ENCODE measurements at places on chromosomes 12 and 14.
A peak's percentile ranks its signal among the peaks of the same experiment; 100 is the strongest.

GRCh38 chr12:65673732-65674131, 150.6 kb upstream of the HMGA2 start:
- peak; percentile 59 for DNase-seq

GRCh38 chr14:34355584-34356263, 106.3 kb downstream of the SPTSSA start:
- DNase-seq: peak; percentile 96

DNA sequence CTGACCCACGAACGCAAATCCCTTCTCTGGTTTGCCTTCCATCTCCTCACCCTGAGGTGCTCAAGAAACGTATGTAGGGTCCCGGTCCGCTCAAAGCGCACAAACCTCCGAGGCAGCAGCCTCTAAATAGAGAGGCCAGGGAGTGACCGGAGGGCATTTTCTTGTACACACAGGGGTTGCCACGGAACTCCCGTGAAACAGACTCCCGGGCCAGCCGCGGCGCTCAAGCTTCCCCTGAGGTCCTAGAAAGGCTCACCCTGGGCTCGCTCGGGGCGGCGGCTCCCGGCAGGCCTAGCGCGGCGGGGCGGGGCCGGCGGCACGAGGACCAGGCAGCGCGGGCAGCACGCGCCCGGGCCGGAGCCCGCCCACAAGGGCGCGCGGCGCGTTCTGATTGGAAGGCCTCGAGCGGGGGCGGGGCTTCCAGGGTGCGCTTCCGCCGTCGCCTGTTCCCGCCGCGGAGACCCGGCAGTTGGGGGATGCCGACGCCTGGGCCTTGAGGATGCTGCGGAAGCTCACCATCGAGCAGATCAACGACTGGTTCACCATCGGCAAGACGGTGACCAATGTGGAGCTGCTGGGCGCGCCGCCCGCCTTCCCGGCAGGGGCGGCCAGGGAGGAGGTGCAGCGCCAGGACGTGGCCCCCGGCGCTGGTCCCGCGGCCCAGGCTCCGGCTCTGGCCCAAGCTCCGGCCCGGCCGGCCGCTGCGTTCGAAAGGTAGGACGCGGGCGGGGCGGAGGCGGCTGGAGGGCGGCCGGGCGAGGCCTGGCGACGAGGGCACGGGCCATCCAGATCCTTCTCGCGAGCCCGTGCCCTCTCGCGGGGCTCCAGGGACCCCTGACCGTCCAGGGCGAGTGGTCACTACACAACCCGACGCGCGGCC, at the start of gene TDRD9:
Gene TDRD9 (plus strand): TSS at position 446 of the 880 bp plus-strand sequence. CDS start 54 bp downstream, at position 500.
- DNase-seq: no peak

DNA sequence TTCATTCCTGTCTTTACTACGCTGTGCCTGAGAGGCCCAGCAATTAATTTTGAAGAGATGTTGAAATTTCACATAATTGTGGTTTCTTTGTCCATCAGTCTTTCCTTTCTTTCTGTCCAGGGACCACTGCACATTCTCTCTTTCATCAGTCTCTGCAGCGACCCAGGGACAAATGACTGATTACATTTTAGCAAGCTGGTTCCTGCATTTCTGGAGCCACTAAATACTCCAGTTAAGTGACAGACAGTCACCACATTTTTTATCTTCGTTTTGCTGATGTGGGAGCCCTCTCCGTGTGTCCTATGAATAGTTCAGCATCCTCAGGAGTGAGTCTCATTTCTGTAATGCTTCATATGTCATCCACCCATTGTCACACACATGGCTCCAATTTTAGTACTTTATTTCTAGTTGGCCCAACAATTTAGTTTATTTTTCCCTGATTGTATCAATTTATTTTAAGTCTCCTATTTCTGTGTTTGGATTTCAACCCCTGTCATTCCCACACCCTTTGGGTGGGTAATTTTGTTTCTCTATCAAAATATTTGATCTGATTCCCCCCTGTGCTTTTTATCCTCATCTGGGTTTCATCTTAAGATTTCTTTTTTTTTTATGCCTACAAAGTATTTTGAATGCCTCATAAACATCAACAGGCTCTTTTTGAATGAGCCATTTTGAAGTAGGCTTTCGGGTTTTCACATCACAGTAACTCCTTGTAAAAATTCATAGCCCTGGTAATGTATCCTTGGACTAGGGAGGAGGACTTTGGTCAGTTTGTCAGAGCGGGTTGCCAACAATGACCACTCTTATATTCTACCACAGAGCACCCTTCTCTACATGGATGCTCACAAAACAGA, 1196.5 kb downstream of the GALC start:
- peak; percentile 38 for DNase-seq

DNA sequence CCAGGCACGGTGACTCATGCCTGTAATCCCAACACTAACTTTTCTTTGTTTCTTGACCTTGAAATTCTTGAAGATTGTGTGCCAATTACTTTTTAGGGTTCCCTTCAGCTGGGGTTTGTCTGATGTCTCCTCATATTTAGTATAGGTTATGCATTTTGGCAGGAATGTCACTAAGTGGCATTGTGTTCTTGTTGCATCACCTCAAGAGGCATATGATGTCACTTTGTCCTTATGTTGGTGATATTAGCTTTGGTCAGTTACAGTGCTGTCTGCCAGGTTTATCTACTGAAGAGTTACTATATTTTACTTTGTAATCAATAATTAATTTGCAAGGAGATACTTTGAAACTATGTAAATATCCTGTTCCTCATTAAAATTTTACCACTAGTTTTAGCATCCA, 61.0 kb upstream of the BTG1 start:
- DNase-seq: peak; percentile 6

- peak; percentile 36 for DNase-seq
These were observed 17.8 kb downstream of the POMT2 start for GRCh38 chr14:77302926-77303325.

GRCh38 chr12:94079566-94080340, 68.6 kb upstream of the PLXNC1 start:
- no peak for DNase-seq

GRCh38 chr12:49471557-49471956, 67.3 kb upstream of the KCNH3 start:
- DNase-seq: no peak

- DNase-seq: no peak
These were observed 40.8 kb upstream of the SPTLC2 start for GRCh38 chr14:77657280-77657679.

GRCh38 chr14:102733326-102733725, 43.9 kb upstream of the TRAF3 start:
- DNase-seq: no peak

DNA sequence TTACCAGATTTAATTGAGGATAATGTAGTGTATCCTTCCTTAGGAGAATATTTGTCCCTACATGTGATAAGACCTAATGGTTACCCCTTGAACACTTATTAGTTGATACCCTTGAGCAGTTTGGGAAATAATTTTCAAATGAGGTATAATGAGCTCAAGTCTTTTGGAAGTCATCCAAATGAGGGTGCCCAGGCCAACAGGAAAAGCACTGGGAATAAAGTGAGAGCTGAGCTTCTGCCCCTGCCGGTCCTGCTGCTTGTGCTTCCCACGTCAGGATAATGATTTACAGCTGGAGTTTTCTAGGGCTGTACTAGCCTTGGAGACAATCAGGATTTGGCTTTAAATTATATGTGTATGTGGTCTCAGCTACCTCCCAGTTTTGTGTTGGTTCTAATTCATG, 178.8 kb upstream of the FRMD6 start:
- DNase-seq: no peak

- no peak for DNase-seq
These were observed 49.2 kb upstream of the DUSP6 start for GRCh38 chr12:89401433-89402058.

GRCh38 chr14:105182296-105183020, 1.3 kb upstream of the NUDT14 start:
- DNase-seq: no peak

GRCh38 chr14:103257211-103257962, 76.7 kb upstream of the EIF5 start:
- peak; percentile 4 for DNase-seq

DNA sequence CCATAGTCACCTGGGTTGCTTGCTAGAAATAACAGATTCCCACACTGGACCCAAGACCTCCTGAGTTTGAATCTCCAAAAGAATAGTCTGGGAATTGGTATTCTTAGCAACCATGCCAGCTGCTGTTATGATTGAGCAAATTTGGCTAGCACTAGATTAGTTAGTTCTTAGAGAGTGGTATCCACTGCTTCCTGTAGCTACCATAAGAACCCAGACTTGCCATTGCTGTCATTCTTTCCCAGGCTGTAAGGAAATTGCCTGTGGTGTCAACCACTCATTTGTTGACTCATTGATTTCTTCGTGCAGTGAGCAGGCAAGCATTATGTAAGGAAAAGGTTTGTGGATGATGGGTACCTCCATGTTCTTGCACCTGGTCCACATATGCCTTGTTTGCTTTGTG, 201.8 kb upstream of the RGS6 start:
- no peak for DNase-seq

DNA sequence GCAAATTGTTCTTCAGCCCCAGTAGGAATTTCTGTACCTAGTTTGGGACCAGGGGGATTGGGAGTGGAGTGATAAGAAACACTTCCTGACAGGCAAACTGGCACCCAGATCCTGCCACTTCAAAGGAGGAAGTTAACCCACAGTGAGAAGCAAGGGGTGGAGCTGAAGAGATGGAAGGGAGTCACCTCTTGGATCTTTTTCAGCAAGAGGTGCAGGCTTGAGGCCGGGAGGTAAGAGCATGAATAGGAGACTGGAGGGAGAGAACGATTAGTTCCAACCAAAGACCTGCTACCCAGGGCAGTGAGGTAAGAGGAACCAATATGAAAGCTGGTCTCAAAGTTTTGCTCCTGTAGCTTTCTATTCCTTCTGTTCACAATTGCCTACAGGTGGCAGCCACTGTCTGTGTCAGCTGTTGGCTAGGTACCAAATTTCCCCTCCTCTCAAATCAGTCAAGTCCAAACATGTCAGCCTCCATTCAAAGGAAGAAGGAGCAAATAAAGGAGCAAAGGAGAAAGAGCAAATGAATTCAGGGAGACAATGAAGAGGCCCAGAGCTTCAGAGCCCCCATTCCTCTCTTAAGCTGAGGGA, 14.9 kb upstream of the TAC3 start:
- DNase-seq: no peak

GRCh38 chr12:13211859-13212664, 15.5 kb downstream of the EMP1 start:
- DNase-seq: peak; percentile 84

GRCh38 chr12:110844551-110845338, 2.0 kb upstream of the CCDC63 start:
- peak; percentile 33 for DNase-seq

DNA sequence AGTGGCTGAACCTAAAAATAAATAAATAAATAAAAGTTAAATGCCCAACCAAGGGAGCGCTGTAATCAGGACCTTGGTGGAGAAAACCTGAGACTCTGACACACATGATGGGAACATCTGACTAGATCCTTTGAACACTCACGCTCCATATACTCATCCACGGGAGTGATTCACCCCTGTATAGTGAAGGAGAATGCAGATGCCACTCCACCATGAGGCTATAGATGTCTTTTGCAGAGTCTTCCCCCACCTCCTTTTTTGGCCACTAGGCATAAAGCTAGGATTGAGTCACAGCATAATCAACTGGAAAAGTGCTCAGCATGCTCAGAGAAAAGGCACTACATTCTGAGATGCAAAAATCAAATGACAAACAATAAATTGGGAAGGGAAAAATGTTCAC, 19.0 kb downstream of the ADAM20 start:
- DNase-seq: no peak

- DNase-seq: peak; percentile 29
These were observed 22.0 kb upstream of the TSPAN9 start for GRCh38 chr12:3055026-3055703.

Measured in fibroblast of pulmonary artery (primary cell).